ENCODE measurements at places on chromosomes 4 and X.

DNA sequence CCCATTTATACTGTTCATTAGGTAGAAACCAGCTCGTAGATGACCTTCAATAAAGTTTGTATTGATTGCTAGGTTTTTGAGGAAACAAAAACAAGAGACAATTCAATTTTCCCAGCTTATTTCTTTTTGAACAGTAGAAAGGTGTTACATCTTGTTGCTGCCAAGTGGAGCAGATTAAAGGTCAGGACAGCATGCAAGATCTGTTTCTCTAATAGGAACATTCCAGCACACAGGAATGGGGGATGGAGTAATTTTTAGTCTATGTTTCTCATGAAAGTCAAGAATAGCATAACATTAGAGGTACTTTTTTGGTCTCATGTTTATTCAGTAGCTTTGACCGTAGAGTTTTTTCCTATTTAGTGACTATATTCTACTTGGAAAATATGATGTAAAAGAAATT is 132.4 kb downstream of the IL1RAPL1 start:
- no peak for DNase-seq

DNA sequence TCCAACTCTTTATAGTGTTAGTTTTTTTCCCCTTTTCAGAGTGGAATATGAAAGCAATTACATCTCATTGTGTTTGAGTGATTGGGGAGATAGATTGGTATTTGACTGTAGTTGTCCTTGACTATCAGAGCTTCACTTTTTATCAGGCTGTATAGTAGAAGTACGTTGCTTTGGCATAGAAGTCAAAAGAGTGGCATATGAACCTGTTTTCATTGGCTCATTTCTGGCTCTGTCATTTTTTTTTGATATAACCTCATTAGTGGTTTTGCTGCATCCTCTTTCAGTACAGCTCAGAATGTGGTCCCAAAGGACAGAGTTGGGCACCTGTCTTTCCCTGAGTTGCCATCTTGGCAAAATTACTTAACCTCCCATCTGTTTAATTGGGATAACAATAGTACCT is 1.4 kb downstream of the TMA16 start:
- no peak for DNase-seq

- no peak for DNase-seq
These were observed 80.0 kb downstream of the IL21 start for GRCh38 chr4:122540838-122541237.

DNA sequence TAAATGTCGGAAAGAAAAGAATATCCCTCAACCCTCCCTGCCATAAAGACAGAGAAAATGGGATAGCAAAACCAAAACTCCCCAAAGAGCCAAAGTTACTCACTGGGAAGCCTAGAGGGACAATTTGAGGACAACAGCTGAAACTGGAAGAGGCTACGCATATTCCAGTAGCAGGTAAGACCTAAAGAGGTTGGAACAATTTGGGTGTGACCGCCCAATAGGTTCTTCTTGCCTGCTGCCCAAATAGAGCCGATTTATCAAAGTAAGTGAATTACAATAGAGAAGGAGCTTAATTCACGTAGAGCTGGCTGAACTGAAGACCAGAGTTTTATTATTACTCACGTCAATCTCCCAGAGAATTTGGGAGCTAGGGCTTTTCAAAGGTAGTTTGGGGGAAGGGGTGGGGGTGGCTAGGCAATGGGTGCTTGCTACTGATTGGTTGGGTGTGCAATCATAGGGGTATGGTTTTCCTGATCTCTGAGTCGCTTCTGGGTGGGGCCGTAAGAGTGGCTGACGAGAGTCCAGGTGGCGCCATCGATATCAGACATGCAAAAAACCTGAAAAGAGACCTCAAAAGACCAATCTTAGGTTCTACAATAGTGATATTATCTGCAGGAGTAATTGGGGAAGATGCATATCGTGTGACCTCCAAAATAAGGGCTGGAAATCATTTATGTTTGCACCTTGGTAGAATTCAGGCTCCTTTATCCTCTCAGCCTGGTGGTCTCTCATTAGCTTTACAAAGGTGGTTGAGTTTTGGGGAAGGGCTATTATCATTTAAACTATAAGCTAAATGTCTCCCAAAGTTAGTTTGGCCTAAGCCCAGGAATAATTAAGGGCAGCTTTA is 39.0 kb upstream of the SLC7A3 start:
- no peak for DNase-seq

DNA sequence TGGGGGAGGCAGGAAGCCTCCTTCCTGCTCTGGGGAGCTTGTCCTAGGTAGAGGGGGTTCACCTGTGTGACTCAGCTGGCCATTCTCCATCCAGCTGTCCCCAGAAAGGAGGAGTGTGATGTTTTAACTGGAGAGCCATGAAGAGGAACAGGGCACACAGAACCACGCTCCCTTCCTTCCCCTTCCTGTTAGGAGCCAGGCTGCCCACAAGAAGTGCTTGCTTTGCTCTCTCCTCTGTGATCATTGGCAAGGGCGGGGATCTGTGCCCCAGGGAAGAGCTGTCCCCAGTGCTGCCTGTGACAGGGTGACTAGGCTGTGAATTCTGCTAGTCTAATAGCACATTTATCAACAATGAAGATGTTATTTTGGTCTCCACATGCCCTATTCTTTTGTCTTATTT is 169.6 kb upstream of the GATB start:
- no peak for DNase-seq

DNA sequence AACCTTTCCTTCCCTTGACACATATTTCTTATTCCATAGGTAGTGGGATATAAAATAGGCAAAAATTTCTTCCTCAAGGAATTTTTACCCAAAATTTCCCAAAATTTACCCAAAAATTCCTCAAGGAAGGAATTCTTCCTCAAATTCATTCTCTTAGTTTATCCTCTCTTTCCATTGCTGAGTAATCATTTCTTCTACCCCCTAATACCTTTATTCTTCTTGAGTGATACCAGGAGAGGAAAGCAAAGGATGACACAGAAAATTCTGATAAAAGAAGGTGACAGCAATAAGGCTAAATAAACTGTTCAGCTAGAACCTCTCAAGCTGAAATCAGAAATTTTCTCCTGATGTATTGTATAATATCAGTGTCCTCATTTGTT is 191.4 kb upstream of the MAB21L2 start:
- DNase-seq = no peak

- DNase-seq = no peak
These were observed 21.9 kb upstream of the RP2 start for GRCh38 chrX:46814966-46815365.

All from foreskin melanocyte (primary cell).